Stimulated activated CD4-positive, alpha-beta T cell treated with anti-CD3 and anti-CD28 coated beads, Interleukin-4, amount 100 ng/mL, for 4 hours (primary cell): ENCODE measurements at places on chromosomes 4 and X.

DNA sequence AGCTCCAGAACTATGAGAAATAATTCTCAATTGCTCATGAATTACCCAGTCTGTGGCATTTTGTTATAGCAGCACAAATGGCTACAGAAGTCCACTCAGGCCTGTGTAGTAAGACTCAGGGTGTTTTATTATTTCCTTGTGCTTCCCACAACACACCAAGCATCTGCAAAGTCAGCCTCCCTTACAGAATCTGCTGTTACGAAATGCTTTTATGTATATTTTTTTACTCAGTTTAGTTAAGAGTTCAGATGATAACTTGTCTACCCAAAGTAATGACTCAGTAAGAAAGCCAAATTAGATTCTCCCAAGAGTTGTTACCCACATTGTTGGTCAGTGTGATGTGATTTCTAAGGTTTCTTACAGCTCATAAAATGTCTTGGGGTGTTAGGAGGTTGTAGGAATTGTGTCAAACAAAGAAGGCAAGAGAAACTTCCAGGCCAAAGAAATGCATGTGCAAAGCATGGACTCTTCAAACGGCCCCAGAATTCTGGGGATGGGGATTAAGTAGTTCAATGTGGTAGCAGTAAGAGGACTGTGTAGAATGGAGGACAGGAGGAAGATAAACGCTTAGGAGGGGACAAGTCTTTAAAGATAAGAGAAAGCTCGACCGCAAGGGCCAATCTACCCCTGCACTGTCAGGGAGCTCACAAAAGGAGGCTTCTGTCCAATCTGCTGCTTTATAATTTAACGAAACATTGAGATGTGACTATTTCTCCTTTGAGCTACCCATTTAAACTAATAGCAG lies 35.4 kb upstream of the TMEM184C start:
- DNase-seq = no peak

- no peak for DNase-seq
Measured at GRCh38 chrX:119292445-119292844, 56.4 kb downstream of the PGRMC1 start.

GRCh38 chr4:185567381-185568376 lies 32.4 kb upstream of the PDLIM3 start:
- DNase-seq = no peak

DNA sequence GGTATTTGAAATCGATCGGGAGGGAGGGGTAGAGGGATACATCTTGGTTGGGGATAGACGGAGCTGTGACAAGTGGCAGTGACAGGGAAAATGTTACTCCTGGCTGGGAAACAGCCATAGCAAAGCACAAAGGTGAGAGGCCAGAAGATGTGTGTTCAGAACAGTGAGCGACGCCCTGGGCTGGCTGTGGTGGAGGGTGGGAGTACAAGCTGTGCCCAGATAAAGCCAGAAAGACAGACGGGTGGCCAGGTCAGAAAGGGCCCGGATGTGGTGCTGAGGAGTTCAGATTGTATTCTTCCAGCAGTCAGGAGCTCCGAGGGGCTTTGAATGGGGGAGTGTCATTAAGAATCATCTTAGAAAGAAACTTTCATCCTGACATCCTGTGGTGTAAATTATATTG lies 27.9 kb downstream of the CCDC149 start:
- no peak for DNase-seq

DNA sequence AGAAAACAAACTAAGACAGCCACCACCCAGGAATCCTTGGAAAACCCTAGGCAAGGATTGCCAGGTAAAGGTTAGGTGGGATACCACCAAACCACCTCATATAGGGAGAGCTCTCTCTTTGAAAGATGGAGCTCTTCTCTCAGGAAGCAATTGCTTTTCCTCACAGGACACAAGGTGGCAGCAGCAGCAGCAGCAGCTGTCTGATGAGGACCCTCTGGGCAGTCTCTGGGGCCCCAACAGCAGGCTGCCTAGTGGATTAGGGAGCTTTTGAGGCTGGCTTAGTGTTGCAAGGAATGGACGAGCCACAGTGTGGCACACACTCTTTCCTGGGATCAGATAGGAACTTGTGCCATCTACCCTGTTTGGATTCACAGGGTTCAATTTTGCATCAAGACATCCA lies 41.4 kb upstream of the CHRDL1 start:
- no peak for DNase-seq

- no peak for DNase-seq
Measured at GRCh38 chr4:108683479-108683878, 33.1 kb downstream of the OSTC start.

DNA sequence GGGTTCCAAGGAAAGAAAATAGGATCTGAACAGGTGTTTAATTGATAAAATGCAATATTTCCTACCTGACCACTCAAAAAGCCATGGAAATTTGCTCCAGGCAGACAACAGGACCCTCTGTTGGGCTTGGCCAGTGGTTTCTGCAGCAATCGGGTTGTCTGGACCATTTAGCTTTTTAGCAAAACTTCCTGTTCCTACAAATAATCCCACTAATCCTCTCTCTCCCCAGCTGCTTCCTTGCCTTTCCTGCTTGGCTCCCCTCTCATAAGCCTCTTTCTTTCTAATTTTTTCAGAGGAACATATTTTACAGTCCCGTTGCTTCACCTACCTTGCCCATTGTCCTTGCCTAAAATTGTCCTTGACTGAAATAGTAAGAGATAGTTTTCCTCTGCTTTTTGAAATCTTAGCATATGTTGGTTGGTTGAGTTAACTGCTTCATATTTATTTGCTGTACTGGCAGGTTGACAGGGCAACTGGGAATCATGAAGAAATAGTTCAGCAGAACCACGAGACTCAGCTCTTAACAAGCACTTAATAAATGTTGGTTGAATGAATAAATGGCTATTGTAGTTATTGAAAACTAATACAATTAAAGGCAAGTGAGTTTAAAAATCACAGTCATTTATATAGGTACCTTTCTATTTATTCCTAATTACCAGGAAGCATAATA lies 259.8 kb downstream of the KCNIP4 start:
- DNase-seq = no peak

GRCh38 chr4:148258535-148258934 lies 183.7 kb downstream of the NR3C2 start:
- no peak for DNase-seq

DNA sequence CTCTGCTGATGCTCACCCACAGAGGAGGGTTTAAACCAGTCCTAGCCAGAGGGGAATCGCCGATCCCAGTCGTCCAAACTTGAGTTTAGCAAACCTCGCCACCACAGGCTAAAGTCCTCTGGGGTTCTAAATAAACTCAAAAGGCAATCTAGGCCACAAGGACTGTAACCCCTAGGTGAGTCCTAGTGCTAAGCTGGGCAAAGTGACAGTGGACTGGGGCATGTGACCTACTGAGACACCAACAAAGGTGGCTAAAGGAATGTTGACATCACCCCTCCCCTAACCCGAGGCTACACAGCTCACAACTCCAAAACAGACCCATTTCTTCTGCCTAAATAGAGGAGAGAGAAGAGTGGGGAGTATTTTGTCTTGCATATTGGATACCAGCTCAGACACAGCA lies 142.8 kb upstream of the PRDX4 start:
- no peak for DNase-seq

GRCh38 chr4:168784786-168785461 lies 225.1 kb downstream of the CBR4 start:
- no peak for DNase-seq

DNA sequence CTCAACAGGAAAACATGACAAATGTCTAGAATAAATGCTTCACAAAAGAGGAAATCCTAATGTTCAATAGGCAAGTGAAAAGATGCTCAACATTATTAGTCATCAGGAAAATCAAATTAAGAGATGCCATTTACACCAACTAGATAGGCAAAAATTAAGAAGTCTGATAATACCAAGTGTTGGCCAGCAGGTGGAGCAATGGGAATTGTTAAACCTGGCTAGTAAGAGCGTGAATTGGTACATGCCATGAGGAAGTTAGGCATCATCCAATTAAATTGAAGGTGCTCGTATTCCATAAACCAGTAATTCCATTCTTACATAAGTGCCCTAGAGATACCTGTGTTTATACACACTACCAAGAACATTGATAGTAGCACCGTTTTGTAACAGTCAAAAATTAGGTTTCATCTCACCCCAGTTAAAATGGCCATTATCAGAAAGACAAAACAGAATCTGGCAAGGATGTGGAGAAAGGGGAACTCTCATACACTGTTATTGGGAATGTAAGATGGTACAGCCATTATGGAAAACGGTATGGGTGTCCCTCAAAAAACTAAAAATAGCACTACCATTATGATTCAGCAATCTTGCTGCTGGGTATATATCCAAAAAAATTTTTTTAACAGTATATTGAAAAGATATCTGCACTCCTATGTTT lies 14.0 kb upstream of the ZCCHC18 start:
- DNase-seq = peak; percentile 23

DNA sequence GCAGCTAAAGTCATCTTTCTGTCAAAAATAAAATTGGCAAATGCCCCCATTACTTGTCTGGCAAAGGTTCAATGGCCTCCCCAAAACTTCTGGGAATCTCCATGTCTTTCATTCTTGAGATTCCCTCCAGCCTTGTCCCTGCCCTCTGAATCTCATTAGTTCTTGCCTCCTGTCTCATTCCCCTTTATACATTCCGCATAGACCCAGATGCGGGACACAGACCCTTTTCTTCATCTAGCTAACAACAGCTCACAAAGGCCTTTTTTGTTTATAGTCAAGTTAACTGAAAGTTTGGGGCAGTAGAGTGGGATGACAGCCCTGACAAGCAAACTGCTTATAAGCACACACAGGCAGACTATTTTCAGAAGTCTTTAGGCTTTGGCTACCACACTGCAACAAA lies 306.1 kb upstream of the FAM241A start:
- DNase-seq = no peak

DNA sequence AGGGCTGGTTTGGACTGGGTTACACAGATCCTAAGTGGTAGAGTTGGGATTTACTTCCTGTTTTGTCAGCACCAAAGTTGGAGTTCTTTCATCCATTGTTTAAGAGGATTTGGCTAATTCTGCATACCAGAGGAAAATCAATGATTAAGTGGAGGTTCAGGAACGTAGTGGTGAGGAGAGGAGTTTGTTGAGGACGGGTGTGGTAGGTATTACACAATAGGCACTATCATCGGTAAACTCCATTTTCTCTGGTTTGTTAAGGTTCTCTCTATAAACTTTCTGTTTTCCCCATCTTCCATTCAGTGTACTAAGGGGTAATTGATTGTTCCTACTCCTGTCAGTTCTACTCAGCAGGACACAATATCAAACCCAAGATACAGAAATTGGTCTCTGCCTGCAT lies 107.5 kb upstream of the VCX2 start:
- no peak for DNase-seq

GRCh38 chr4:123603165-123603564 lies 206.6 kb downstream of the SPRY1 start:
- DNase-seq = no peak

DNA sequence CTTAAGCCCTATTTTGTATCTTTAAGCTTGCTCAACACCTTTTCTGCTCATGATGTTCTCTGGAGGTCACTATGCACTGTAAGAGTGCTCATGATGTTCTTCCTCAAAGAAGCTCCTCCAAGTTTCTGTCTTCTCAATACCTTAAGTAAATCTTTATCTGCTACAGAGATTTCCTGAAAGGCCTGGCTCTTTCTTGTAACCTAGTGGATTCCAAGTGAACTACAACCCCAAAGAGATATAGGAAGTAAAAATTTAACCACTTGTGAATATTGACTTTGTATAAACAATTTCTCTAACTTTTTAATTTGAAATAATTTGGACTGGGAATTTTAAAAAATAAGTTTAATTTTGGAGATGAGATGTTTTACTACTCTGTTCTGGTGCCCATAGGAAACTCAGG lies 39.3 kb upstream of the XK start:
- no peak for DNase-seq

DNA sequence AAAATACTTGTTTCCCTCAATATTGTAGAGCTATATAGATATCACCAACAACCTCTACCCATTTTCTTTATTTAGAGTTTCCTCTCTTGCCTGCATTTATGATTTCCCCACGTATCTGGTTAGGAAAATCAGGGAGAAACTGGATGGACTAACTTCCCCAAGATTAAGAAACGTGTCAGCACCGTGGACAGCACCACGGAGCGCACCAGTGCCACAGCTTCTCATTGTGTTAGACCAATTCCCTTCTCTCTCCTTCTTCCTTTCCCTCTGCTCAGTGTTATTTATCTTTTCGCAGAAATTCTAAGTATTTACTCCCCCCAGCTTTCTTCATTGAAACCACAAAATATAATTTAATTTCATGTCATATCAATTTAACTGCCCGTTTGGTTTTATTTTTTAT lies 568.6 kb upstream of the BOD1L1 start:
- no peak for DNase-seq

DNA sequence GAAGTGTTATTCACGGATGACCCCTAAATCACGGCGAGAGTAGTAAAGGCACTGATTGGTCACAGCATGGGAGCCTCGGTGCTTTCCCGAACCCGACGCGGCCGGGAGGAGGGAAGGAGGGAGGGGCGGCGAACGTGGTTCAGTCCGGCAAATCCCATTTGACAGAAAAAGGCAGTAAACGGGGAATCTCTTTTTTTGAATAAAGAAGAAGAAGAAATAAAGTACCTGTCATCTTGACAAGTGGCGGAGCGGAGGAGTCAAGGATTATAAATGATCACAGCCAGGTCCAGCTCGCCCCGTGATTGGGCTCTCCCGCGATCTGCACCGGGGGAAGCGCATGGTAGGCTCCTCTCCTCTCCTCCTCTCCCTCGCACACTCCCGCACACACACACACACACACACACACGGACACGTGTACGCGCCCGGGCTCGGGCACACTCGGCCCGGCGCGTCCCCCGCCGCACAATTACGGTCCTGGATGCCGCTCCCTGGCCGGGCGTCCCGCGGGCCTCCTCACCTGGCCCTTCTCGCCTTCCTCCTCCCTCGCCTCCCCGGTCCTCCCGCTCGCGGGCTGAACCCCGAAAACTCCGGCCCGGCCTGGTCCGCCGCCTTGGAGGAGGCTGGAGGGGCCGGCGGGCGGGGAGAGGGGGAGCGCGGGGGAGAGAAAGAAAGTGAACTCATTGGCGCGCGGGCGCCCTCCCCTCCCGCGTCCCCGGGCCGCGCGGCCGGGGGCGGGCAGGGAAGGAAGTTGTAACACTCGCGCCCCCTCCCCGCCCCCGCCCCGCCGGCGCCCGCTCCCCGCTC lies 99.2 kb upstream of the TENM3 start:
- no peak for DNase-seq

DNA sequence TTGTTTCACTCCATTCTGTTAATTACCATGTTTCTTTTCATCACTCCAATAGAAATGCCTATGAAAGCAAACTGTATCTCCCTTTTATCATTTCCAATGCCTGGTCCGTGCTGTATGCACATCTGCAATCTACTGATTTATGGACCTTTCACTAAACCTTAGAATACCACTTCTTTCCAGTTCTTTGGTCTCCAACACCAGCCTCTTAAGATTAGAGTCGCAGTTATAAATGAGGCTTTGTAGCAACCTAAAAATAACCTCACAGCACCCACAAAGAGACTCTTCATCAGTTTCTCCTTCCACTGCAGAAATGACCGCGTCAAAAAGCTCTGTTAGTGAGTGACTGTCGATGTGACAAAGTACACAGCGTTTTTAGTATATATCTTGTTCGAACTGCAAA lies 282.6 kb downstream of the ADGRA3 start:
- DNase-seq = no peak

GRCh38 chr4:48484494-48485168 lies 1.5 kb downstream of the SLC10A4 start:
- no peak for DNase-seq

- no peak for DNase-seq
Measured at GRCh38 chr4:151322570-151322969, 2.8 kb downstream of the SH3D19 start.

GRCh38 chr4:73170518-73171198 lies 87.9 kb downstream of the ANKRD17 start:
- no peak for DNase-seq
